ENCODE measurements at places on chromosomes 6 and 20.

GRCh38 chr20:3135507-3136070 is 24.1 kb downstream of the FASTKD5 start:
- no peak for DNase-seq

DNA sequence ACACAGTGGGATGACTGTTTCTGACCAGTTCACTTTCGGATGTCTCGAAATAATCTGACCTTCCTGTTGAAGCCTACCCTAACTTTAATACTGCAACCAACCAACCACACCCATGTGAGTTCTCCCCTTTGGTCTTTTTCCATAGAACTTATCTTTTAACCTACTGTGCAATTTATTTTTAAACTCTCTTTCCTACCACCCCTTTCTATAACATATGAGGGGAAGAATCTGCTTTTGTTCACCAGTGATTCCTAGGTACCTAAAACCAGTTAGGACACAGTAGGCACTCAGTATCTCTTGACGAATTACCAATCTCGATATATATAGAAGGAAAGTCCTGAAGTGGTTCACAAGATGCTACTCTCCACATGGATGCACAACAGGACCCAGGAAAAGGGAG is 7.0 kb downstream of the COX7A2 start:
- no peak for DNase-seq

DNA sequence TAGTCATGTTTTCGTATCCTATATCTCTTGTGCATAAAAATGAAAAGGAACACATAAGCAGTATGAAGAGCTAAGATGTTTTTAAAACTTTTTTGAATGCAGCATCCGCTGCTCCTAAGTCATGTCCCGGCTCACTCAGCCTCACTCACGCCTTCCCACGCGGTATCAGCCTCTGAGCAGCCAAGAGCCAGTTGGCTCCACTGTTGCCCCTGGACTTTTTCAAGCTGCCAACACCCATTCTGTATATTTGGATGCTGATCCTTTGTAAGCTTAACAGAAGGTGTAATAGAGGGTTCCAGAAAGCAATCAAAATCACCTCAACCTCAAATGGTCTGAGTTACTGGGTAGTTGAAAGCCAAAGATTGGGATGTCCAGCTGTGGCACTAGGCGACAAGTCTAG is 139.3 kb downstream of the TTLL2 start:
- DNase-seq = no peak

GRCh38 chr6:136209496-136209895 is 40.6 kb downstream of the MTFR2 start:
- DNase-seq = no peak

- no peak for DNase-seq
Measured at GRCh38 chr6:165511807-165512206, 151.2 kb downstream of the PDE10A start.

DNA sequence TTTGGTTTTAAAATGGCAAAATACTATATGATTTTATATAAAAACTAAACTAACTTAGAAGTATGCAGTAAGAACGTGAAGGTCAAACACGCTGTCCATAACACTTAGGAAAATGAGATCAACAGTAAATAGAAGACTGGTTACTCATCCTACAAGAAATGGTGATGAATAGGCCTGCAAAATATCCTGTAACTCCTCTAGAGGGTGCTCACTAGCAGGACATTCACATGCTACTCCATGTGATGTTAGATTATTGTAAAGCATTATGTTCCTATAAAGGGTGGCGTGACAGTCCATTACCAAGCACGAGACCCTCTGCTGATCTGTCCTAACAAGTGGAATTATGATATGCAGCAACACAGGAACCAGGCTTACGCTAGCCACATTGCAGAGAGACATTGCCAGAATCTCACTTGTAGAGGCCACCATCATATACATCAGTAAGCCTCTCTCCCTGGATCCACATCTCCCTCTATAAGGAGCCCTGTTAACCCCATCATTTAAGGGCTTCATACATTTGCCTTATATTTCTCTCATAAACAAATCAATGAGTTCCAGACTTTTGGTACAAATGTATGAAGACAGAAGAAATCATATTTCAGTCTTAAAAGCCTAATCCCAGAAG is 18.0 kb upstream of the DEFB129 start:
- peak; percentile 51 for DNase-seq

GRCh38 chr6:55931101-55931500 is 55.7 kb upstream of the BMP5 start:
- no peak for DNase-seq
